A549 treated with RU486 at 1 μM for 4 hours (cell line): ENCODE measurements at places on chromosomes 6 and 20. TPM values are rescaled to one million over a fixed set of nuclear protein-coding genes. Genes with fewer than 3 reads are reported as not detected.

Gene MPIG6B
- total RNA-seq: not detected in 5 replicates

Gene SMOC2
- not detected in 5 replicates for total RNA-seq

Gene PRKN
- total RNA-seq: 0.07 TPM in 1 of 5 replicates, not detected in the others

Gene PRDM1
- 3.9 to 4.7 TPM (median 4.4 TPM) in 5 replicates for total RNA-seq

Gene RPP21
- 54.6 to 73.4 TPM (median 72.6 TPM) in 5 replicates for total RNA-seq

Gene PRPH2
- not detected in 5 replicates for total RNA-seq

Gene TCF21
- total RNA-seq: 0.03 to 0.11 TPM (median 0.09 TPM) in 5 replicates

Gene OVOL2
- 0.16 to 0.43 TPM (median 0.19 TPM) in 4 of 5 replicates, not detected in the other for total RNA-seq

Gene HRH3
- not detected in 5 replicates for total RNA-seq

Gene NDUFAF4
- total RNA-seq: 31.0 to 56.7 TPM (median 49.4 TPM) in 5 replicates

Gene RAB23
- 4.7 to 8.6 TPM (median 7.8 TPM) in 5 replicates for total RNA-seq

Gene C20orf144
- total RNA-seq: 0.07 to 0.13 TPM (median 0.09 TPM) in 4 of 5 replicates, not detected in the other

Gene RNF146
- 7.1 to 10.3 TPM (median 9.6 TPM) in 5 replicates for total RNA-seq

Gene HAO1
- total RNA-seq: not detected in 5 replicates

Gene KCNQ2
- total RNA-seq: 0.49 to 1.3 TPM (median 0.60 TPM) in 5 replicates

Gene METTL24
- total RNA-seq: not detected in 5 replicates

Gene CYP39A1
- total RNA-seq: 0.06 to 0.15 TPM (median 0.14 TPM) in 3 of 5 replicates, not detected in the others
